ENCODE measurements at places on chromosomes 16 and 17. TPM values are rescaled to one million over a fixed set of nuclear protein-coding genes. Genes with fewer than 3 reads are reported as not detected.

Gene CDH1
- 0.09 TPM for total RNA-seq

Gene VTN
- 19.1 TPM for total RNA-seq

Gene ZNF213
- 3.5 TPM for total RNA-seq

Gene CPNE7
- total RNA-seq: 3.6 TPM

Gene RNPS1
- 44.0 TPM for total RNA-seq

Gene CSH1
- total RNA-seq: not detected

Gene DGKE
- 4.8 TPM for total RNA-seq

Gene CCL7
- total RNA-seq: 1.0 TPM

Gene DPEP2
- total RNA-seq: not detected

Gene CLEC3A
- not detected for total RNA-seq

Gene CCDC200
- total RNA-seq: not detected

Gene KRTAP16-1
- not detected for total RNA-seq

Gene KRT24
- not detected for total RNA-seq

Gene DNAI2
- not detected for total RNA-seq

Gene PPP1R1B
- total RNA-seq: not detected

Data from smooth muscle cell of bladder (primary cell).